ENCODE measurements at places on chromosomes 1 and 21.

DNA sequence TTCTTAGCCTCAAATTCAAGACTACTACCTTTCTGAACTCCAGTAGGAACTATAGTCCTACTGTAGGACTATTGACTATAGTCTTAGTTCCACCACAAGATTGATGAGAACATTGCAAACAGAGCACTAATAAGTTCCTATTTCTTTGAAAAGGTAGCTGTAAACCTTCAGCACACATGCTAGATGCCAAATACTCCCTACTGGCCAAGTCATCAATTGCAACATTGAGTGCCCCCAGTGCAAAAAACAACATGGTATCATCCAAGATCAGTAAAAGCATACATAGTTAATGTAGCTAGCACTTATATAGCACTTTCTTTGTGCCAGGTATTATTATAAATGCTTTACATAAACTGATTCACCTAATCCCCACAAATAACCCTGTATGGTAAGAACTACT lies 99.8 kb downstream of the MRPL39 start:
- DNase-seq: no peak

GRCh38 chr1:119329541-119330461 lies 38.8 kb upstream of the HAO2 start:
- no peak for DNase-seq

- no peak for DNase-seq
Observed at GRCh38 chr1:174112489-174113162, 46.7 kb upstream of the RABGAP1L start.

DNA sequence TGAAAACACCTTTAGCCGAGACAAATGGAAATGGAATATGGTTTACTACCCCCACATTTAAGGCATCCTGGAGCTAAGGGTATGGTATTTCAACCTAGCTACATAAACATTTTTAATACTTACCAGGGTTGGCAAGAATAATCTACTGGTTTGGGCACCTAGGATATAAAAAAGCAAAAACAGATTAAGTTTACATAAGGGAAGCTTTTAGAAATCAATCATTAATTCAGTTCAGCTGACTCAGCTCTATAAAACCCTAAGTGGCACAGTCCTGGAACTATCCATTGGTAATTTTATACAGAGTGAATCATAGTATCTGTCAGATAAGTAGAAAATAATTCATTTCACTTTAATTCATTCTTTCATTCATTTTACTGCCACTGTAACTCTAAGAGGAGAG lies 355.2 kb downstream of the VAV3 start:
- no peak for DNase-seq

GRCh38 chr1:207202480-207202879 lies 98.4 kb downstream of the C4BPA start:
- DNase-seq: no peak

- no peak for DNase-seq
Observed at GRCh38 chr1:212500983-212501382, 68.3 kb downstream of the NENF start.

GRCh38 chr1:239367196-239367810 lies 19.1 kb upstream of the CHRM3 start:
- no peak for DNase-seq

- no peak for DNase-seq
Observed at GRCh38 chr1:54869173-54869851, 17.7 kb downstream of the DHCR24 start.

DNA sequence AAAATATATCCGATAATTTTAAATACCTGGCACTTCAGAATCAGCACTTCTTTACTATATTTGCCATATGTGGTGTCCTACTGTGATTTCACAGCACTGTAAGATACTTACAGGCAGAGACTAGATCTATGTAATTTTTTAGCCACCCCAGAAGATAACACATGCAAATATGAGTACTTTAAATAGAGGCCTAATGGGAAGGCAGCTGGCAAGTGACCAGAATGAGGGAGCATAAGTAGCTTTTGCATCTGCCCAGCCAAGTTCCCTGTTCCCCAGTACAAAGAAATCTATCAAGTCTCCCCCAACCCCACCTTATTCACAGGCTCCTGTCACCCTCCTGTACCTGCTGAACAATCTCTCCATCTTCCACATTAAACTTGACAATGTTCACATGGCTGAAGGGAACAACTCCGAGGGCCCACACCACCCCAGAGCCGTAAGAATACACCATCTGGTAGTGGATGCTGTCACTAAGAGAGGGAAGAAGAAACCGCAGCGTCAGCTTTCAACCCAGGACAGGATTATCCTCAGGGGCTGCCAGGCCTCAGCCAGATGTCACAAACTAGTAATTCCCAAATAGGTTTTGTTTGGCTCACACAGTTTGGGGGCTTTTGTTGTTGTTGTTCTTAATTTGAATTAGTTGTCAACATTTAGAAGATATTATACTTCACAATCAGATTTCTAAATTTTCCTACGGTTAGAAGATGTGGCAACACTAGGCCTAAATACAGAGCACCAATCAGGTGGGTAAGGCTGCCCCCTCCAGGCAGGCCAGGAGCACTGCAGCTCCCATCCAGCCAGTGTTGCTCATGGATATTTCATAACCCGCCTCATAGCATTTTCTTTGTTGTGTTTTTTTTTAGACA lies 10.4 kb downstream of the EMC1 start:
- DNase-seq: peak; percentile 63

GRCh38 chr1:232037774-232038388 lies 411.3 kb downstream of the DISC1 start:
- DNase-seq: no peak

- DNase-seq: no peak
Observed at GRCh38 chr1:110383251-110383990, 7.4 kb downstream of the SLC16A4 start.

DNA sequence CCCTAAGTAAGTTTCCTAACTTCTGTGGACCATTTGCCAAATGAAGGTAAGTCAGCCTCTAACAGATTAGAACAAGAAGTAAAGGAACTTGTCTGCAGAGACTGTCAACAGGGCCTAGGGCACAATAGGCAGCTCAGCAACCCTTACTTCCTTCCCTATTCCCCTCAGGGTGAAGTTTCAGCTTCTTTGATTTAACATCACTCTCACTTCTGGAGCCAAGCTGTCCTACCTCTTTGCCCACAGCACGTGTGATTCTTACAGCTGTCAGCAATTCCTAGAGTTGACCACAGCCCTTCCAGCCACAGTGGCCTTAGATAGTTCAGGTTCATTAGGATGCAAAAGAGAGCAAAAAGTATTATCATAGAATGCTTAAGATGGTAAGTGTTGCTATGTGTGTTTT lies 7.6 kb upstream of the EIF4G3 start:
- no peak for DNase-seq

GRCh38 chr1:27591622-27592021 lies 12.3 kb downstream of the AHDC1 start:
- DNase-seq: no peak

DNA sequence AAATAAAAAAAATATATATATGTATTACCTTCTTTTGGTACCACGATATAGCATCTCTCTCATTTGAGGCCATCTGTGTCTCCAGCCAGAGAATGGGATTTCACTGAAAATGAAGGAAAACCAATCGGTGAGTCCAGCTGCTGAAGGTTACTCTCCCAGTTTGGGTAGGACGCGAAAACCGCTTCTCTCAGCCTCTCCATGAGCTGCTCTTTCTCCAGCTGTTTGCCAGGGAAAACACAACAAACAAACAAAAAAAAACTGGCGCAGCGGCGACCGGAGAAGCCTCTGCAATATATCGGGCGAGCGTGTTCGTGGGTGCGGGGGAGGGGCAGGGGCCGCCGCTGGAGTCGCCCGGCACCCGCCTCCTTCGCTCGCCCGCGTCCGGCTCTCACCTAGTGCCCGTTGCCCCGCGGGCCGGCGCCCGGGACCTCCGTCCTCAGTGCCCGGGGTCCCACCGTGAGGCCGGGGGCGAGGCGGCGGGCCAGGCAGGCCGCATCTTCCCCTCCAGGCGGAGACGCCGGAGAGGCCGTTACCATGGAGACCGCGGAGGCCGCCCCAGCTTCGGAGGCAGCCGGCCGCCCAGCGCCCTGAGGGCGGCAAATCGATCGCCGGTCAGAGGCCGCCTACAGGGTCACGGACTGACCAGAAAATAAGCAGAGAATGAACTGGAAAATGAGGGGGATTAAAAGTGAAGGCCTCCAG lies 504 bp downstream of the PHTF1 start:
- DNase-seq: peak; percentile 20

DNA sequence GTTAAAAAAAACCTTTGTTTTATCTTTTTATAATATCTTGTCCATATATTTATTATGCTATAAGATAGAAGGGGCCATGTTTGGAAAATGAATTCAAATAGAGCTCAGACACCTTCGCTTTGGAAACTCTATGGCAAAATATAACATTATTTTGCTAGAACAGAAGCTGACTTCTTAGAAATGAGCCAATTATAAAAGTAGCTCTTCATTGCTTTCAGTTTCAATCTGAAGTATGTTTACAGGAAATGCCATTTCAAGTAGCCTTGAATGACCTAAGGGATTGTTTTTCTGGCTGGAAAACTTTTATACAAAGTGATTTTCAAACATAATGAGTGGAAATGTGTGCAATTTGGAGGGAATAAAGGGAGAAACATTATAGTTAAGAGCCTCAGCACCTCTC lies 37.8 kb upstream of the GBP5 start:
- no peak for DNase-seq

DNA sequence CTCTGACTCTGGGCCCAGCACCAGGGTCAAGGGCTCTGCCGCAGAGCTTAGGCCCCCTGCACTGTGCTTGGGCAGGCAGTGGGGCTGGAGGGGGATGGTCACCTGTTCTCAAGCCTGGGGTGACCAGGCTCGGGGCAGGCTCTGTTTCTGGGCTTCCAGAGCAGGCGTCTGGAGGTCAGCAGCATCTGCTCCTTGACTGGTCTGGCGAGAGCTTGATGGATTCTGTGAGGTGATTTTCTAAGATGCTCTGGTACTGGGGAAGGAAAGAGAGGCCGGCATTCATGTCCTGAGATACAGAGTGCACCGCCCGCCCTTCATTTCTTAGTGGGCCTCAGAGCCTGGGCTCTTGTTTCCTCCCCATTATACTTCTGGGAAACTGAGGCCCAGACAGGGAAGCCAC lies 24.5 kb downstream of the RAB7B start:
- no peak for DNase-seq

DNA sequence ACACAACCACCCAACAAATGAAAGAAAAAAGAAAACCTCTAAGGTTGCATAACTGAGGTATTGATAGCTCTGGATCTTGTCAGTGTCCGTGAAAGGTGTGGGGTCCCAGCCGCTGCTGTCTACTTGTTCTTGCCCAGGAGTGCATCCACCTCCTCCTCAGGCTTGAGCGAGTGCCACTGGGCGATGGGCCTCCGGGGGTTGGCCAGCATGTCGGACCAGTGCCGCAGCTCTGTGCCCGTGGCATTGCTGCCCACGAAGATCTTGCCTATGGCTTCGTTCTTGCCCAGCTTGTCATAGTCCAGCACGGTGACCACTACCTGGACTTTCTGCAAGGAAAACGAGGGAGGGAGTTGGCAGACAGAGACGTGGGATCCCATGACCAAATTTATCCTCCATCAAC lies 113.6 kb downstream of the SYT2 start:
- DNase-seq: no peak

GRCh38 chr1:89939059-89939570 lies 55.8 kb upstream of the ZNF326 start:
- no peak for DNase-seq

- no peak for DNase-seq
Observed at GRCh38 chr1:62561306-62561705, 36.0 kb upstream of the ANGPTL3 start.

DNA sequence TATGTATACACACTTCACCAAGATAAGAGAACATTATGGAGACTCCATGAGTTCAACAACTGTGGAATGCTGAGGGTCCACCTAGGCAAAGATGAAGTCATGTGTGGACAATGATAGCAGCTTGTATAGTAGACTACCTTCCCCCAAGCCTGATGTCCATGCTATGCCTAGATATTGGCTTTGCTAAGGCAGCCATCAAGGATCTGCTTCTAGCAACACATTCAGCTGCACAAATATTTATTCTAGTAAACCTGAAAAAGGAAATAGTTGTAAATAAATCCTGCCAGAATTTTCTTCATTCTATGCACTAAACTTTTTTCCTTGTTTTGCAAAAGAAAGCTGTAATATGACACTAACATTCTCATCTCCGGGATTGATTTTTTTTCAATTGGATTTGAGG lies 7.0 kb upstream of the LPAR3 start:
- no peak for DNase-seq

DNA sequence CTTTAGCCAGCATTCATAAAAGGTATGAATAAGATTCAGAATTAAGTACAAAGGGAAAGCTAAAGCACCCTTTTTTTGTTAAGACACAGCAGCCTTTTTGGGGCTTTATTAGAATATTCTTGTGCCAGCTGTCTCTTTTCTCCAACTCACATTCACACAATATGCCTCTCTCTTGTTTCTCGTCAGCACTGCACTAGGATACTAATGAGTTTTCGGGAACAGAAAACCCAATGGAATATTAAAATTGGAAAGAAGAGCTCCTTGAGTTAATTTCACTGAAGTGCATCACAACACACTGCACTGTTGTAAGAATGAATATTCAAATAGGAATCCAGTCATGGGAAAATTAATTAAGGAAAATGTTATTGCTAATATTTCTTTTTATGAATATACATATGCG lies 410.4 kb upstream of the BEND5 start:
- no peak for DNase-seq

DNA sequence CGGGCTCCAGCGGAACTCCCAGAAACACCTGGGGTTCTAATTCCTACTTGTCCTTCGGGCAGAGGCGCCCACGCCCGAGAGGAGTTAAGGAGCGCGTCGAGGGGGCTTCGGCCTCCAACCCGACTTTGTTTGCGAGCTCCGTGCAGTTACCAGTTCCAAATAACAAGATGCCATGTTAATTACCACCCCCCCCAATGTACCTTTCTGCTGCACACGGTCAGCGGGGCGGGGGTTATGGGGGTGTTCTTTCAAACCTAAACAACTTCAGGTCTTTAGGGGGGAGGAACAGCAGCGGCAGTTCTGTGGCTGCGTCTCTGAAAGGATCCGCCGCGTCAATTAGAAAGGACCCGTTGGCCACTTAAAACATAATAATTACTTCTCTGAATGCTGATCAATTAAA lies 114.8 kb downstream of the PRDM16 start:
- DNase-seq: no peak

GRCh38 chr1:67190410-67190809 lies 24.2 kb downstream of the IL23R start:
- DNase-seq: no peak

DNA sequence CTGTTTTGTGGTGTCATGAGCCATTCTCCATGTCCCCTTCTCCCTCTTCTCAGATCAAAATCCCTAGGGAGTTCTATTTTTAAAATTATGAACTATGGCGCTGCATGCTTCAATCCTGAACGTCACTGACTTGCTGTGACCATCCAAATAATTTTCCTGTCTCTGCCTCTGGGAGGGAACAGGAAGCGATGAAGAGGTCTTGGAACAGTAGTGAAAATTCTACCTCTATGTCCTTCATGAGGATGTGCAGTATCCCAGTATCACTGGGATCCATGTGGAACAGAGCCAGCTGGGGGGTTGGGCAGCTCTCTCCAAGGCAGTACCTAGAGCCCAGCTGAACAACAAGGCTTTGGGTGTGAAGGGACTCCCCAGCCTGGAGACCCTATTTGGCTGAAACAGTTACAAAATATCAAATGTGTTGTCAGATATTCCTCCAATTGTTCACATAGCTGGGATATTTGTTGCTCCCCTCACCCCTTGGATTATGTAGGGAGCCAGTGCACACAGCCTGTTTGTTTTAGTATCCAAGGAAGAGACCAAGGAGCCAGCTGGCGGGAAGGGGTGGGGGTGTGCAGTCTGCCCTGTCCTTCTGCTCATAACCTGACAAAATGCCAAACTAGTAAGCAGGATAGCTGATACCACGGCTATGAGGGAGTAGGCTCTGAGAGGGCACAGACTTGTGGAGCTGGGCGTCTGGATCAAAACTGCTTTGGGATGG lies 7.6 kb downstream of the DCLRE1B start:
- no peak for DNase-seq

GRCh38 chr21:33299181-33299752 lies 25.5 kb upstream of the IFNAR1 start:
- no peak for DNase-seq
